Activated T-helper 1 cell treated with anti-CD3 and anti-CD28 coated beads, Interleukin-2, amount 50 U/mL, for 16 hours (primary cell): ENCODE measurements at places on chromosomes 16 and 17.

GRCh38 chr17:2547176-2547575 lies 35.5 kb upstream of the METTL16 start:
- no peak for DNase-seq

GRCh38 chr16:80066805-80067580 lies 466.5 kb upstream of the MAF start:
- no peak for DNase-seq

- DNase-seq: no peak
Observed at GRCh38 chr16:22397931-22398330, 23.5 kb upstream of the CDR2 start.

DNA sequence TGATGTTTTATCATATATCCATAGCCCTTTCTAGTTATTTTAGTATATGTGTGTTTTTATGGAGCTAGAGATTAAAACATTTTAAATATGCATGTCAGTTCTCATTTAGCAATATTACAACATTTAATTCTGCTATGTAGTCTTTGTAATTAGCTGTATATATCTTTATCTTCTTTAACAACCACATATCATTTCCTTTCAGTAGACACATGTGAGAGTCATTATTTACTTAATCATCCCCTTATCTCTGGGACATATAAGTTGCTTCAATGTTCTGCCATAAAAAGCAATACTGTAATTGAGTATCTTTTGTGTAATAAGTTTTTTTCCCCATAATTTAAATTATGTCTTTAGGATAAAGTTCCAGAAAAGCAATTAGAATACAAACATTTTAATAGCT lies 52.0 kb upstream of the CLEC3A start:
- DNase-seq: no peak

GRCh38 chr17:52388941-52389340 lies 230.4 kb upstream of the CA10 start:
- DNase-seq: no peak

GRCh38 chr17:83054518-83055125 lies 24.8 kb upstream of the METRNL start:
- DNase-seq: no peak

DNA sequence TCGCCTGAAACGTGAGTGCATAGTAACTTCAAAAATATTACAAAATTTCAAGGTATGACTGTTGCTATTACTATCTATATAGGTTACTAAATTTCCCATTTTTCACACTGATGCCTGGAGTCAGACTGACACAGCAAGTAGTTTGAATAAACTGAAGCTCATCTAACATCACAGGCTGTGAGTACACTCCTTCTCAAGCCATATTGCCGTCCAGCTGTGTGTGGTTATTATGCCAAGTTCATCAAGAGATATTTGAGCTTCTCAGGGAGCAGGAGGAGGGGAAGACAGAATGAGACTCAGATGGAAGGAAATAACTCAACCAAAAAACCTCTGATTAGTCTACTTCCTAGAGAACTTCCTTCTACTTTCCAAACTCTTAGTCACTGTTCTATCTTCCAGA lies 473.9 kb downstream of the TOX3 start:
- no peak for DNase-seq

DNA sequence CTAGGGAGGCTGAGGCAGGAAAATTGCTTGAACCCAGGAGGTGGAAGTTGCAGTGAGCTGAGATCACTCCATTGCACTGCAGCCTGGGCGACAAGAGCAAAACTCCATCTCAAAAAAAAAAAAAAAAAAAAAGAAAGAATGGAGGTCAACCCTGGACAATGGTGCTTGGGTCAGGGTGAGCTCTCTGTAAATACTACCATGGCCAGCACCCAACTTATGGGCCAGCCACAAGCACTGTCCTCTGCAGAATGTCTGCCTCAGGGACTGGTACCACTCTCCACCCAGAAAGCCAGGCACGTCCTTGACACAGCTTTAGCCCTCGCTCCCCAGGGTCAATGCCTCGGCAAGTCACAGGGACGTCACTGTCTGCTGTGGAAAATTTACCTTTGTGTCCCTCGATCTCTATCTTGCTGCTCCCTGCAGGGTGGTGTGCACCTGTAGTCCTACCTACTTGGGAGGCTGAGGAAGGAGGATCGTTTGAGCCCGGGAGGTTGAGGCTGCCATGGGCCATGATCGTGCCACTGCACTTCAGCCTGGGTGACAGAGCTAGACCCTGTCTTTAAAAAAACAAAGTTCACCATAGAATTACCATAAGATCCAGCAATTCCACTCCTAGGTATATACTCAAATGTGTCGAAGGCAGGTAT lies 123.3 kb downstream of the IRX3 start:
- DNase-seq: no peak

GRCh38 chr17:2081564-2081963 lies 26.7 kb downstream of the HIC1 start:
- no peak for DNase-seq

GRCh38 chr17:73062726-73063125 lies 29.8 kb downstream of the SLC39A11 start:
- no peak for DNase-seq

DNA sequence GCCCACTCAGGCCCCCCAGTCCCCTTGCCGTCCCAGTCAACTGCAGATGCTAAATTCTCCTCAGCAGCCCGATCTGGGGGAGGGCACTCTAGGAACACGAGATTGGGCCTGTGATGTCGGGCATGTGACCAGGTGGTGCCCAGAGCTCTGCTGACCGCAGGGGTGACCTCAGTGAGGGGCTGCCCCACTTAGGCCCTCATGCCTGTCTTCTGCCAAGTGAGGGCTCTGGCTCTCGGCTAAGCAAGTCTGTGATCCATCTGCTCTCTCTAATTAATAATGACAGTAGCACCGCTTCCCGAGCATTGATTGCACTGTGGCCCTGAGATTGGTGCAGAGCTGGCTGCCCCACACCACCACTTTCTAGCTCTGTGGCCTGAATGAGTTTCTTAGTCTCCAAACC lies 138.8 kb downstream of the MRM1 start:
- DNase-seq: no peak

GRCh38 chr17:14107889-14108288 lies 38.6 kb downstream of the COX10 start:
- no peak for DNase-seq

GRCh38 chr16:53664724-53665345 lies 38.8 kb downstream of the RPGRIP1L start:
- no peak for DNase-seq

DNA sequence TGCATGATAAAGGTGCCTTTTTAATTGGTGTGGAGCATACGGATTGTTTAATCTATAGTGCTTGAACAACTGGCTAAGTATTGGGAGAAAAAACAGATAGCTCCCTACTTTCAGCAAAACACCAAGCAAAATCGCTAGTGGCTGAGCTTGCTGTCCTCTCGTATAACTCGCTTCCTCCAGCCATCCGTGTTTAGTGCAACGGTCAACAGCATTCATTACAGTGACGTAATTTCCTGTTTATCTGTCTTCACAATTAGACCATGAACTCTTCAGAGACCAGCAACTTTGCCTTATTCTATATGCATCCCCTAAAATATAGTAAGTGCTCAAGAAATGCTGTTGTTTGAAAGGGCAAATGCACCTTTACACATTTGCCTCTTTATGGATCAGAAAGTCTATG lies 511.9 kb downstream of the HAPSTR1 start:
- no peak for DNase-seq

DNA sequence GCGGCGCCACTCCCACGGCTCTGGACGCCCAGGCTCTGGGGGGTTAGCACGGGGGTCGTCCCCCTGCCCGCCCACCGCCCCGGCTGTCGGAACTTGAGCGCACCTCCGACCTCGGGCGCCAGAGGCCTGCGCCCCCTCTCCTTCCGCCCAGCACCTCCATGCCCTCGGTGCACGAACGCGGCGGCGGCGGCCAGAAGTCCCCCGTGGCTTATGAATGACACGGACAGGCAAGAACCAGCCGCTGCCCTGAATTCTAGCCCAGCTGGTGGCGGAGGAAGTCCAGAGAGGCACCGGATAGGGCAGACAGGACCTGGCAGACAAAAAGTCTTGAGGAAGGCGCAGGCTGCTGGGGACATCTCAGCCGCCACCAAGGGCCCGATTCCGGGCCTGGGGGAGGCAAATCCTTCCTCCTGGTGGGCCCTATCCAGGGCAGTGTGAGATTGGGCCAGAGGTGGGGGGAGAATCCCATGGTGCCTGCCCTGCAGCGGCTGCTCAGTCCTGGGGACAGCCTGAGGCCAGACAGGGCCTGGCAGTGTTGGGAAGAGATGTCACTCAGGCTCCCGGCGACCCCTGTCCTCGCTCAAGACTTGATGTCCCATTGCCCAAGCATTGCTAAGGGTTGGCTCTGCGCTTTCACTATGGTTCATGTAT lies 897 bp upstream of the CYGB start:
- no peak for DNase-seq

DNA sequence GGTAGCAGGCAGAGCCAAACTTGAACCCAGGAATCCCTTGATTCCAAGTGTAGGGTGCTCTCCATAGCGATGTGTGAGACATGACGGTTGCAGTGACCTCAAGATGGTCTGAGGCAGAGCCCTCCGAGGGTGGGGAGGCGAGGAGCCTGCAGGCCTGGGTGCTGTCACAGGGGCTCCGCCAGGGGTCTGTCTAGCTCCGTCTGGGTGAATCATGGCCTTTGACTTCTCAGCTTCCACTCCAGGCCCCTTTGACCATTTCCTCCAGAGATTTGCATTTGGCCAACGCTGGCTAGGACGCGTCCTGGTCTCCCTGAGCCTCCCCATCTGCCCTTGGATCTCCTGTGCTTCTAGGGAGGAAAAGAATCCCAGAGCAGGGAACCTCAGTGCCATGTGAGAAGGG lies 104.6 kb downstream of the RAP1GAP2 start:
- DNase-seq: no peak

- peak; percentile 53 for DNase-seq
Observed at GRCh38 chr16:28990375-28991040, 5.7 kb downstream of the LAT start.

DNA sequence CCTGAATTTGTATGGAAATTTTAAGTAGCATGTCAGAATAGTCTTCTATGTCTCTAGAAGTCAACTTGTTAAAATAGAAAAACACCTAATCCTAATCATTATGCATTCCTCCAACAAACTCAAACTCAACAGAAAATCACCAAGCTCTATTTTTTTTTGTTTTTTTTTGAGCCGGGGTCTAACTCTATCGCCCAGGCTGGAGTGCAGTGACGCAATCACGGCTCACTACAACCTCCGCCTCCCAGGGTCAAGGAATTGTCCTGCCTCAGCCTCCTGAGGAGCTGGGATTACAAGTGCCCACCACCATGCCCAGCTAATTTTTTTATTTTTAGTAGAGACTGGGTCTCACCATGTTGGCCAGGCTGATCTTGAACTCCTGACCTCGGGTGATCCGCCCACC lies 9.8 kb downstream of the TMEM231 start:
- DNase-seq: no peak

DNA sequence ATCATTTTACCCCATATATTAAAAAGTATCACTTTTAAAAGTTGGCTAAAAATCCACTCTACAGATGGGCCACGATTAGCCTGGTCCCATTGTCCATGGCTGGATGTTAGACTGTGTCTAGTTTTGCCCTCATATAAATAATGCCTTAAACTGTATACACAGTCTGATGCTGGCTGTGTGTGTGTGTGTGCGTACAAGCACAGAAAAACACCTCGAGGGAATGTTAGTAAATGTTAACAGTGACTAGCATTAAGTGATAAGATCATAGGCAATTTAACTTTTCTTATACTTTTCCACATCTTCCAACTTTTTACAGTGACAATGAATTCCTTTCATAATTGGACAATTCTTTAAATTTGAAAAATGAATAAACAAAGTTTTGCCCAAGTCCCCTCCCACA lies 8.2 kb downstream of the NOS2 start:
- no peak for DNase-seq

DNA sequence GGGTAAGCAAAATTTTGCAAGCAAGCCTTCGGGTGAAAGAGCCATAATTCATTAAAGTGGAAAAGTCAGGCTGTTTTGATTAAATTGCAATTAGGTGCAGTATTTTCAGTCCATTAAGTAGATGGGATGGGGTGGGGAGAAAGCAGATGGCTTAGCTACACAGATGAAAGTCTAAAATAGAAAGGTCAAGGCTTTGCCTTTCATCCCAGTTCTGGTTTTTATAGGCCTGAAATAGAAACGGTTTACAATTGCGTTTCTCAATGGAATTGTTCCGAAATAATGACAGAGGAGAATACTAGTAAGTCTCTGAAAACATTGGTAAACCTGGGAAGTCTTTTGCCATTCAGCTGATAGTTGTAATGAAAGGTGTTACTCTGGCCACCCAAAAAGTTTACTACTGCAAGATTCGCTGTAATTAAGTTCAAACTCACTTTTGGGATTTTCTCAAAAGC lies 1.5 kb downstream of the PPM1E start:
- no peak for DNase-seq

DNA sequence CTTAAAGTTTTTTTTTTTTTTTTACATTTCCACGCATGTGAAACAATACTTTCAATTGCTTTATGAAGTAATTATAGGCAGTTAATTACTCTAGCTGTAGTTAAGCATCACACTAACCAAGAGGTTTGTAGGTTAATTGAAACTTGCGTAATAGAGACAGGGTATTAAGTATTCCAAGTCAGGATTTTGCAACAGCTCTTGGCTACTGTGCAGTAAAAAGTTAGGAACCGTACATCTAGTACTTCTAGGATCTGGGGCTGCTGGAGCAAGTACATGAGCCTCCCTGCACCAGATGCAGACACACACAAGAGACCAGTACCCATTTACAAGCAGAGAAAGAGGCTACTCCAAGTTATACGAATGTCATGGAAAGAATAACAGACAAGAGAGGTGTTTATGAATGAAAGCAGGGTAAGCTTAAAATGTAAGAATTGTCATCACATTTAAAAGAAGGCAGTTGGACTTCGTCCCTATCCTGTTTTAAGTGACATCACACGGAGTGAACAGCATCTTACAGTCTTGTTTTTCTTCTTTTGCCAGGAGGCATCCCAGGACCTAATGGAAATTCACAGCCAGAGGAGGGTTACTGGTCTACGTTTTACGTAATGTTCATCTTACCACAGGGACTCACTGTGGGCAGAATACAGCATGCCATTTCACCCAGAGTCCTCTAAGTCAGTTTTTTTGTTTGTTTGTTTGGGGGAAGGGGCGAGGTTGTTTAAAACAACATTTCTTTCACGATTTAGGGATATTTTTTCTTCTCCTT lies 379.6 kb upstream of the PSMD7 start:
- no peak for DNase-seq

GRCh38 chr16:3038256-3038655 lies 1.5 kb upstream of the BICDL2 start:
- no peak for DNase-seq

DNA sequence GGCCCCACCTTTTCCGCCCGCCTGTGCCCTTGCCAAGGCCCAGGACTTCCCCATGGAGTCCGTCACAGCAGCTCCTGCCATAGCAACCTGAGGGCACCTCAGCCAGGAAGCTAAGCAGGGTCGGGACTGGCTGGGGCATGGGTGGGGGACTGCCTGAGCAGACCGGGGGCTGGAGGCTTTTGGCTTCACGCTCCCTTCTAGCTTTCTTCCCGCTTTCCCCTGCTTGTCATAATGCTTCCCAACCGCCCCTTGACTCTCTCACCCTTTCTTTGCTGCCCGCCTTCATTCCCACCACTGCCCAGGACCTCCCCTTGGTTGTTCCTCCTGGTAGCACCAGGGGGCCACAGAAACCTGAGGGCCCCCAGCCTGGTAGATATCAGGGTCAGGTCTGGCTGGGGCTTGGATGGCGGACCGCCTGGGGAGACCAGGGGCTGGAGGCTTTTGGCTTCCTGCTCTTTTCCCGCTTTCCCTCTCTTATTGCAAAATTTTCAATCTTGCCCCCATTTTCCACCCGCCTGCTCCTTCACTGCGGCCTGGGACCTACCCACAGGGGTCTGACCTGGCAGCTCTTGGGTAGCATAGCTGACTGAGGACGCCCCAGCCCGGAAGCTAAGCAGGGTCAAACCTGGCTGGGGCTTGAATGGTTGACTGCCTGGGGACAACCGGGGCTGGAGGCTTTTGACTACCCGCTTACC lies 2287.7 kb downstream of the TP53TG3F start:
- no peak for DNase-seq

- DNase-seq: no peak
Observed at GRCh38 chr17:19386974-19387920, at the start of gene MFAP4. TSS of gene MFAP4 (minus strand) at chr17:19387190. CDS start at chr17:19387155, 35 bp downstream.
